ENCODE measurements at places on chromosomes 5 and 9.

DNA sequence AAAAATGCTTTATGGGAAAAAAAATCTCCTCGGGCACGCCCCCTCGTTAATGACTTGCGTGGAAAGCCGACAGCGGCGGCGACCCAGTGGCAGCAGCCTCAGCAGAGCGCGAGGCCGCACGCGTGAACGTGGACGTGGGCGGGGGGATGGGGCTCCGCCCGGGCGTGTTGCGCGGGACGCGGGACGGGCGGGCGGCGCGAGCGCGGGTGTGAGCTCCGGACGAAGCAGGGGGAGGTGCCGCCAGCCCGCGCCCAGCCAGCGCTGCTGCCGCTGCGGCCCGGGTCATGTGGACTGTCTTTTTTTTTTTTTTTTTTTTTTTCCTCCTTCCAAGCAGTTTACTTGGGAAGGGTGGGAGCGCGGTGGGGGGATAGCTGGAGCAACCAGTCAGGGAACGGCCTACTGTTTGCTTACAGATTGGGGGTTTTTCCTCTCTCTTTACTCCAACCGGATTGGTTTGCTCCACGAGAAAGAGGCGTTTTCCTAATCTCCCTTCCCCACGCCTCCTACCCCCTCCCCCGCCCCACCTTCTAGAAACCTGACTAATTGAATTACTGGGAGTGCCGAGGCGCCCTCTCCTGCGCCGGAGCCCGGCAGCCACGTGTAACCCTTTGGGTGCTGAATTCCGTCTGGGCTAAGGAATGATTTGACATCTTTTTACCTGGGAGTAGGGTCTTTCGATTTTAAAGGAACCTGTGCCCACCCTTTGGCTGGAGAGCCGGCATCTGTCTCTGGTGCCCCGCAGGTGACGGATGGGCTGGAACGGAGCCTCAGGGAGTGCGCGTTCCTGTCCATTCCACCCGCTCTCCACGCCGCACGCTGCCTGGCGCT lies 1.7 kb upstream of the EFNA5 start:
- DNase-seq, result peak; percentile 12

- DNase-seq, result no peak
Measured at GRCh38 chr9:134220311-134220710, 55.9 kb upstream of the RNU6ATAC start.

DNA sequence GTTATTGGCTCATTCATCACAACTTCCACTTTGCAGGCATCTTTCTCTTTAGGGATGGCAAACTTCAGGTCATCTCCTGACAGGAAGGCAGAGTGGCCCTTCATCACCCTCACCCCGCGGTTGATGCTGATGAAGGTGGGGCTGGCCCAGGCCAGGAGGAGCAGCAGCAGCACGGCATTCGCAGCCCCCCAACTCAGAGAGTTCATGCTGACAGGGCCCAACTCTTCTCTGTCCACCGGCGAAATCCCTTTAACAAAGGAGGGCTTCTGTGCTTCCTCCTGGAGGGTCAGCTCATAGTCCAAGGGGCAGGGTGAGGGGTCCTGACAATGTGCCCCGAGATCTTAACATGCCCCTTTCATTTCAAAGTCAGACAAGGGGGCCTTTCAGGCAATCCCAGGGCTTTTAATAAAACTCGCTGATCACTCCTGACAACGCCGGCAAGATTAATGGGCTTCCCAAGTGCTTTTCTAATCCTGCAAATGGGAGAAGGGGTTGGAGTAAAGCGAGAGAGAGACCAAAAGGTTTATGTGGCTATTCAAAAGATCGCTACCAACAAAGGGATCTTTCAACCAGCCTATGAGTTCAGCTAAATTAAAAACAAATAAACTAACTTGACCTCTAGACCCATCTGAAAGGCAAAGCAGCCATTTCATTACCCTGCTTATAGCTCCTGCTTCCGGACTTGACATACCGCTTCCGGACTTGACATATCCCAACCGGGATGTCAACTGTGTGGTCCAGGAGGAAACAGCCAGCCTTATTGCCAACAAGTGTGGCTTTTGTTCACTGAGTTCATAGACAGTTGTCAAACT lies 41.2 kb downstream of the FREM1 start:
- no peak for DNase-seq

DNA sequence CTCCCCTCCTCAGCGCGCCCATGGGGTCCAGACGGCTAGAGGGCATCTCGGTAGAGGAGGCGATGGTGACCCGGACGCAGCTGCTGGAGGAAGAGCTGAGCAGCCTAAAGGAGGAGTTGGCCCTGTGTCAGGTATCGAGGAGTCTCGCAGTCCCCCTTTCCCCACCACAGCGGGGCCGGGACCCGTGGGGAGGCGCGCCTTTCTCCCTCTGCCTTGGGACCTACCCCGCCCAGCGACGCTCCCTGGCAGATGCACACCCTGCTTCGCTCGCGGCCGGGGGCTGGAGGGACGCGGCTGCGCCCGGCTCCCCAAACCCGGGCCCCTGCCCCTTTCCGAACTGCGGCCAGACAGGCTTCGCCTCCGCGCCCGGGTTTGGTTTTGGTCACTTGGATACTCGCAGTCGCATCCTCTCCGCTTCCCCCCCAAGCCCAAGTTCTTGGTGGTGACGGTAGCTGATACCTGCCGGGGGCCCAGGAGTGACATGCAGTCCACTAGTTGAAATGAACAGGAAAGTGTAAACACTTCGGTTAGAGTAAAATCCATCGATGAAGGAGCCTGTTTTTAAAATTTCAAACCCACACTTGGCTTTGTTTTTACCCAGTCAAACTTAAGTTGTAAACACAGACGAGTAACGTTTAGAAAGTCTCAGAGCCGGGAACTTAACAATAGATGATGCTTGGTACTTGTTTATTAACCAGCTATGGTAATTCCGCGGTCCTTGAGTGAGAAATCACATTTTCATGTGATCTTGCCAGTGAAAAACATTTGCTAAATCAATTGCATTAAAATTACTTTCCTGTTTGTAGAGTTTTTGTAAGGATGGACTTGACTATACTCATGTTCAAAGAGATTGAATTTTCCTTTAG lies 688 bp downstream of the CNTLN start:
- DNase-seq, result no peak

DNA sequence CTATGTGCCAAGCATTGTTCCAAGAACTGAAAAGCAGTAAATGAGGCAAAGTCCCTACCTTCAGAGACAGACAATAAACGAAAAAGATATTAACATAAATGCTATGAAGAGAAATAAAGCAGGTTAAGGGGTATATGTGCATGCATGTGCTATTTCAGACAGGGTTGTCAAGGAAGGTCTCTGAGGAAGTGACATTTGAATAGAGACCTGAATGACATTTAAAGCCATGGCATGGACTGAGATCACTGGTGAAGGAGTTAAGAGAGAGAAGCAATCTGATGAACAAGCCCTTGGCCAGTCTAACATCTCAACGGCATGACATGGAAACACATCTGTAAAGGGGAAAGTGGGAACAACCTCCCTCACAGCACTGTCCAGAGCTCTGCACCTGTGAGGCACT lies 14.5 kb downstream of the FBXO10 start:
- no peak for DNase-seq

DNA sequence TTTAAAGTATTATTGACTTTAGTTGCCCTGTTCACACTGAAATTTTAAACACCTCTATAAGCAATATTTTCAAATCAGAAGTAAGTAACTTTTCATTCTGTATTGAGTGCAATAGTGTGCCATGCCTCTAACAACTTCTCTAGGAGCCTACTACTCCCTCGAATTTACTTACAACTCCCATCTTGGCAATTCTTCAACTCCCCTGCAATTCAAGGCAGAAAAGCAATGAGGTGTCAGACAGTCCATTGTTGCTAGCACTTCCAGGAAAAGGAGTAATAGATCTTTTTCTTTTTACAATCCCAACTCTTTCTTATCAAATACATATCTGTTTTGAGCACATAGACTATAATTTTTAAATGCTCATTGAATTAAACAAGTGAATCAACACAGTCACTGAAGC lies 222.7 kb upstream of the PUM3 start:
- no peak for DNase-seq

Measured in activated gamma-delta T cell (primary cell).